IPS DF 6.9 (cell line): ENCODE measurements at places on chromosomes 13 and 19.

- DNase-seq, result no peak
Measured at GRCh38 chr13:110006304-110006703, 219.9 kb upstream of the IRS2 start.

DNA sequence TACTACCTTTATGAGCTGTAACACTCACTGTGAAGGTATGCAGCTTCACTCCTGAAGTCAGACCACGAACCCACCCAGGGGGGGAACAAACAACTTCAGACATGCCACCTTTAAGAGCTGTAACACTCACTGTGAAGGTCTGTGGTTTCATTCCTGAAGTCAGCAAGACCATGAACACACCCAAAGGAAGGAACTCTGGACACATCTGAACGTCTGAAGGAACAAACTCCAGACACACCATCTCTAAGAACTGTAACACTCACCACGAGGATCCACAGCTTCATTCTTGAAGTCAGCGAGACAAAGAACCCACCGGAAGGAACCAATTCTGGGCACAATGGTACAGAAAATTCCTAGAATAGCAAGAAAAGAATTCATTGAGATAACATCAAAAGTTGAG, 1796.5 kb upstream of the MIR17HG start:
- DNase-seq, result no peak

DNA sequence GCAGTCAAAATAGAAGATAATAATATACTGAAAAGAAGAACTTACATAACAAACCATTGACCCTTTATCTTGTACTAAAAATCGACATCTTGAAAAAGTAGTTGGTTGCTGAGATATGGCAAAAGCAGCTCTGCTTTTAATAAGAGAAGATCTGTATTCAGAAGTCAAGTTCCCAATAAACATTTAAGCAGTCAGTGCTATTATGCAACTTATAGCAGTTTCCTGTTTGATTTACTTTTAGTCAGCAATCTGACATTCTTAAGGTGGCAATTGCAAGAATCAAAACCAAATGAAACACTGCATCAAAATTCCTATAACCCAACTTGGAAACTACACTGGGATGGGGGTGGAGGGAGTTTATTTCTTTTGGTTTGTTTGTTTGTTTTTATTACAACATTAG, 165.5 kb downstream of the TBC1D4 start:
- no peak for DNase-seq

DNA sequence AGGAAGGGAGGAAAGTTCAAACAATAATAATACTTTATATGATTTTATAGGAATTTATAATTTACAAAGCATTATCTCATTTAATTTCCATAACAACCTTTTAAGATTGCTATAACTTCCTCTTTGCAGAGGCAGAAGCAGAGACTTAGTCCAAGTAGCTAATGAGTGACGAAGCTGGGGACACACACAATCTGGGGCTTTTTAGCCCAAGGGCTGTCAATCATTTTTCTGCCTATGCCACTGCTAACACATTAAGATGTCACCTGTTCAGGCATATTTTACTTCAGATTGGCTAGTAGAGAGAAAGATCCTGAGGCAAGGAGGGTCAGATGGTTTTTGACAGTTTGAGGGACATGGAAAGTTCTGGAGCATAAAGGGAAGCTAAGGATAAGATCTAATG, 12.6 kb downstream of the SCEL start:
- no peak for DNase-seq

- no peak for DNase-seq
Measured at GRCh38 chr13:107585469-107586180, 629.7 kb downstream of the LIG4 start.
